ENCODE measurements at places on chromosomes 4 and X.

DNA sequence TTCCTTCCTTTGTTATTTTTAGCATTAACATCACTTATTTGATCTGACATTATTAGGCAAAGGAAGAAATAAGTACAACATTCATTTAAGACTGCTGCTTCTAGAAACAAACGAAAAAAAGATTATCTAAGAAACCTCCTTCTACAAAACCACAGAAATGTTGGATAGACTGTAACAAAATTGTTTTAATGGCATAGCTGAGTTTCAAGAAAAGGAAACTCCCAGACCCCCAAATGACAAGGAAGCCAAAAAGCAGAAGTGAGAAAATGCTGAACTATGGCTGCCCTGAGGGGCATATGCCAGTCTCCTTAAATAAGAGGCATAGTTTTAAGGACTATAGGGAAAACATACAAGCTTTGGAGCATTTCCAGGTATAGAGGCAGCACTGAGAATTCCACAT lies 1431.6 kb upstream of the TENM3 start:
- DNase-seq = no peak

DNA sequence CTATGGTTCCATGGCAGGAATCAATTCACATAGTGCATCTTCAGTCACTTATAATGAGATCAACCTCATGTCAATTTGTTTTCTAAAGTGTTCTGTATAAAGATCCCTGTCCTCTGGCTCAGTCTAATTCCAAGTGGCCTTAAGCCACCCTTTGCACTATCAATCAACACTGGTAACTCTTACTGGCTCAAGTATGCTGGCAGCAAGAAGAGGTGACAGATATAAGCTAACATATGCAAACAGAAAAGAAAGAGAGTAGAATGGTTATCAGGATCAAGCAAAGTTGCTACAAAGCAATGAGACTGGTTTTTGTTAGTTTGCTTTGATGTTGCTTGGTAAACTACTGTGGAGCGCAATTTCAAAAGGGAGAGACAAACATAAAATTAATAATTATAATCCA lies 67.0 kb downstream of the AMMECR1 start:
- no peak for DNase-seq

DNA sequence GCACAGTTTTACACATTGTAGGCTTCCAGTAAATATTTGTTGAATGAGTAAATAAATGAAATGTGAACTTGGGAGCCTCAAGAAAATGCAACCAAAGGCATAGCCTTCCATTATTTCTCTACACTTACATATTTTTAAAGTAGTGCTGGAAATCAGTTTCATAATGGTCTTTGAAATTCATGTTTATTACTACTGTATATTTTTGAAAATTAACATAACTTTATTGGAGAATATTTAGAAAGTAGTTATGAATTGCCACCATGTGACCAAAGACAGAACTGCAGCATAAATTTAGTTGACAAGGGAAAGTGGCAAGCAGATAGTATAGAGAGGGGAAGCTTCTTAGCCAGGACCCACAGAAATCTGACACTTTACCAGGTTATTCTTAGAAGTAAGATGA lies 6.4 kb downstream of the TCEAL8 start:
- DNase-seq = no peak

DNA sequence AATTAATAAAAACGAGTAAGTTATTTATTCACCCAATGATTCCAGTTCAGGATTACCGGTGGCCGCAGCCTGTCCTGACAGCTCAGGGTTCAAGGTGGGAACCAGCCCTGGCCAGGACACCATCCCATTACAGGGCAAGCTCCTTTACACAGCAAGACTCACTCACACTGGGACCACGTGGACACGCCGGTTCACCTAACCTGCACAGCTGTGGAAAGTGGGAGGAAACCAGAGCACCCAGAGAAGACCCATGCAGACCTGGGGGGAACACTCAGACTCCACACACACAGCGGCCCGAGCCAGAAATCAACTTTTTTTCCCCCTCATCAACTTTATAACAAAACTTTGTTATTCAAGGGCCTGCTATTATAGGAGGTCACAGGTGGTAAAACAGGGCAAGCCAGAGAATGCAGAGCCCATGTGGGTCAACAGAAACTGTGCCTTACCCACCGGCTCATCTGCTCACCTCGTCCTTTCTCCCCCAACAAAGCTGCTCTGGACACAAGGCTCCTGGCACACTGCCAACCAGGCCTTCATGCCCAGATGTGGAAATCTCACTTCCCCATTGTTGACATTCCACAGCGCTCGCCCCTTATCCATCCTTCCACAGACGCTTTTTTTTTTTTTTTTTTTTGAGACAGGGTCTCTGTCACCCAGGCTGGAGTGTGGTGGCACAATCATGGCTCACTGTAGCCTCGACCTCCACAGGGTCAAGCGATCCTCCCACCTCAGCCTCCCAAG lies 8.0 kb upstream of the ODAPH start:
- no peak for DNase-seq

GRCh38 chrX:133970076-133970475 lies 15.3 kb downstream of the GPC3 start:
- DNase-seq = no peak

- no peak for DNase-seq
These were observed 74.9 kb downstream of the MAGEB10 start for GRCh38 chrX:27882695-27883094.

- DNase-seq = no peak
These were observed 62.4 kb downstream of the HOPX start for GRCh38 chr4:56618734-56619133.

GRCh38 chr4:98908182-98908581 lies 20.8 kb downstream of the EIF4E start:
- no peak for DNase-seq

- DNase-seq = no peak
These were observed 161.4 kb upstream of the PACRGL start for GRCh38 chr4:20538905-20539304.

DNA sequence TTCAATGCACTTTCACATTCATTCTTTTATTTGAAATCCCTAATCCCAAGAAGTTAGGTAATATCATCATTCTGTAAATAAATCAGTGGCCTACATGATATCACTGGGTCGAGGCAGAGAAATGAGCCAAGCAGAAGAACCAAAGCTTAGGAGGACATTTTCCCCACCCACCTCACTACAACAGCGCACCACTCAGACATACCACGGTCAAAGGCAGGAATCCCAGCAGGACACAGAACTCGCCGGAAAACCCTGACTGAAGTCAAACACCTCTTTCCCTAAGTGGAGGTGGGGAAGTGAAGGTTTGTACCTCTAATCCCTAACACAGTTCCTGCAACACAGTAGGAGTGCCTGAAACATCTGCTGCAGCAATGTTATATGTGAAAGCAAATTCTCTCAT lies 21.5 kb downstream of the RELL1 start:
- DNase-seq = no peak

Data from activated CD8-positive, alpha-beta memory T cell treated with anti-CD3 and anti-CD28 coated beads for 4 hours (primary cell).